ENCODE measurements at places on chromosomes 16 and 17.
A peak's percentile ranks its signal among the peaks of the same experiment; 100 is the strongest.

DNA sequence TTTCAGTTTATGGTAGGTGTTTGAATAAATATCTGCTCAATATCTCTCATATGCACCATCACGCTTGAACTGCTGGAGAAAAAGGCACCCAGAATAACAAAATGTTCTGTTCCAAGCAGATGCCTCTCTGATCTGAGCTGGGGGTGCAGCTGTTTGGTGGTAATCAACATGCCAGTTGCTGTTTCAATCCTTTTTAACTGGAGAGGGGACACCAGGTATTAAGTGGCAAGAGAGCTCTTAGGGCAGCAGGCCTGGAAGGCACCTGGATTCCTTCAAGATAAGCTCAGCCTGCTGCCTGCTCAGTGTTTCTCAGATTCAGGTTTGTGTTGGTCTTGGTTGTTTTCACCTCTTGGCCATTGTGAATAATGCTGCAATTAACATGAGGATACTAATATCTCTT lies 27.2 kb upstream of the VAT1L start:
- DNase-seq = no peak

DNA sequence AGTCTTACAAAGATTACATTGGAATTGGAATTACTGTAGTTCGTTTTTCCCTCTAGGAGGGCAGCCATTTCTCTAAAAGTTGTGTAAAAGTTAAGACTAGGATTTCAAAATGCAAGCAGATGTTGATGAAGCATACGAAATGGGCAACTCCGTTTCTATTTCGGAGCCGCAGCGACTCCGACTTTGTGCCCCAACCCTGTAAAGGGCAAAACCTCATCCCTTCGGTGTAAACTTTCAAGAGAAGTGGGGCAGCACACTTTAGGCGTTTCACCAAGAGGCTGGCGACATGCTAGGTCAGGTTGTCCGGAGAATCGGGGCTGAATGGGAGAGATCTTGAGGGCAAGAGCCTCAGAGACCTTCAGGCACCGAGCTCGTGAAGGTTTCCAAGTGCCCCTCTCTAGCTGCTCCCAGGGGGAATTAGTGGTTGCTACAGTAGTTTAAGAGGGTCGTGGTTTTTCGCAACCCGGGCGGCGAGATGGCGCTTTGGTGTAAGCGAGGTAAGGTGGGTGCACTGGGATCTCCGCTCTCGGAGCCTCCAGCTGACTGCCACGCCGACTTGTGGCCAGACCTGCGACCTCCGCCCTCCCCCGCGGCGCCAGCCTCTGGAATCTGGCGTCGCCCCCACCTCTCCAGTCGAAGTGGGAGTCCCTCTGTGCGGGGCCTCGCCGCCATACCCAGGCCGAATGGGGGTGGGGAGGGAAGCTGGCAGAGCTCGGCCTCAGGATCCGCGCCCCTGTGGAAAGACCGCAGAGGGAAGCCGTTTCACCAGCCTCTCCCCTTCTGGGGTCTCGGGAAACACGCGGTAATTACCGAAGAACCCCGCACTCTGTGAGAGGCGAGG lies 1.0 kb upstream of the HEXIM2 start:
- DNase-seq = no peak

- peak; percentile 81 for DNase-seq
Observed at GRCh38 chr16:49464877-49465504, 91.4 kb downstream of the C16orf78 start.

- DNase-seq = no peak
Observed at GRCh38 chr17:35073991-35074627, 10.6 kb upstream of the RFFL start.

GRCh38 chr16:53159781-53160436 lies 105.1 kb downstream of the CHD9 start:
- no peak for DNase-seq

- DNase-seq = no peak
Observed at GRCh38 chr17:1029196-1029921, 32.4 kb downstream of the TIMM22 start.

DNA sequence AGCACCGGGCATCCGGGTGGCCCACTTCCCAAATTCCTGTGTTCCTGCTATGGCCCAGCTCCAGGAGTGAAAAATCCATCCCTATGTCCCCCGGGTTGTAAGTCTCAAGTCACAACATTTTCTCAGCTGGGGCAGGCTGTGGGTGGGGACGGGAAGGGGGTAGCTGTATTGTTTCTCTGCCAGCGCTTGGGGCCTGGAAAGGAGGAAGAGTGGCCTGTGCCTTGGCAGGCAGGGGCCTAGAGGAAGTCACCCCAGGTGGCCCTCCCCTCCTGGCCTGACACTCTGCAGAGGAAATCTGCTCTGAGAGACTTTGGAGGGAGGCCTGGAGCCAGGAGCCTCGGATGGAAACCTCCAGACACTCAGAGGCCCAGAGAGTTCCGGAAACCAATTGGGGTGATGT lies 10.6 kb upstream of the SCN4A start:
- no peak for DNase-seq

DNA sequence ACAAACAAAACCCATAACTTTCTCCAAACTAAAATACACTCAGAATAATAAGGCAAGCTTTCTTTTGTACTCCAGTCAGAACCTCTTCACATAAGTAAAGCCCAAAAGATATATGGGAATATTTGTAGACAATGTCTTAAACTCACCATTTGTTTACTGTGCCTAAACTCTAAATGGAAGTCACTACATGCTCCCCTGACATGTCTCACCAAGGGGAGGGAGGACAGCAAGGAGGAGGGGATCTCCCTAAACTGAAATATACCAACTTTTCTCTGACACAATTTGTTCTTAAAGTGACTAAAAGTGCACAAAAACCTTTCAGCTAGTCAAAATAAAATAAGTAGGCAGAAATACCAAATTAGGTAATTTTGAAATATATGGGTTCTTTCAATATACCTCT lies 38.5 kb downstream of the GRB7 start:
- DNase-seq = no peak

DNA sequence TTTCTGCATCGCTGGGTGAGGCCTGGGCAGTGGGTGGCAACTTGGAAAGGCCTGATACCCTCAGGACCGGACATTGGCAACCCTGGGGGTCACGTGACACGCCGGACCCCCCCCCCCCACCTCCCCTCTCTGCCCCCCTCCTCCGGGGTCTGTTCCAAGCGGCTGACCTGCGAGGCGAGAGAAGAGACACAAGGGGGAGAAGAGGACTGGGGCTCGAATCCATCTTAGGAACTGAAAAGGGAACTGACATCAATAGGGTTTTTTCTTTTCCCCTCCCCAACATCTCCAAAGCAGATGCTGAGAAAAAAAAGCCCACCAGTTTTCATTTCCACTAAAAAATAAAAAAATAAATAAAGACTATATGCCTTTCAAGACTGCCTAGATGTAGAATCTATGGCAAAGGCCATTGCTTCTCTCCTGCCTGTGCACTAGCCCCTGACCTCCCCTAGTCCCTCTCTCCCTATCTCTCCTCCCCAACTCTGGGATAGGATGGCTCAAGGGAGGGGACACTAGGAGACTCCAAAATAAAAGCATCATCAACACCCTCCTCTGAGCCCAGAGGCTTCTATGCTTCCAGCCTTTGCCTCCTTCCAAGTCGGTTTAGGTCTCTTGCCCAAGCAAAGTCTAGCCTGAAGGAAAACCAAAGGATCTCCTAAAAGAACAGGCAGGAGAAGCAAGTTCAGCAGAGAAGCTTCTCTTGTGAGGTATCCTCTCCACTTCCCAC lies 7.7 kb upstream of the HOXB2 start:
- no peak for DNase-seq

- DNase-seq = peak; percentile 79
Observed at GRCh38 chr17:56913353-56913866, 439 bp downstream of the TRIM25 start.

DNA sequence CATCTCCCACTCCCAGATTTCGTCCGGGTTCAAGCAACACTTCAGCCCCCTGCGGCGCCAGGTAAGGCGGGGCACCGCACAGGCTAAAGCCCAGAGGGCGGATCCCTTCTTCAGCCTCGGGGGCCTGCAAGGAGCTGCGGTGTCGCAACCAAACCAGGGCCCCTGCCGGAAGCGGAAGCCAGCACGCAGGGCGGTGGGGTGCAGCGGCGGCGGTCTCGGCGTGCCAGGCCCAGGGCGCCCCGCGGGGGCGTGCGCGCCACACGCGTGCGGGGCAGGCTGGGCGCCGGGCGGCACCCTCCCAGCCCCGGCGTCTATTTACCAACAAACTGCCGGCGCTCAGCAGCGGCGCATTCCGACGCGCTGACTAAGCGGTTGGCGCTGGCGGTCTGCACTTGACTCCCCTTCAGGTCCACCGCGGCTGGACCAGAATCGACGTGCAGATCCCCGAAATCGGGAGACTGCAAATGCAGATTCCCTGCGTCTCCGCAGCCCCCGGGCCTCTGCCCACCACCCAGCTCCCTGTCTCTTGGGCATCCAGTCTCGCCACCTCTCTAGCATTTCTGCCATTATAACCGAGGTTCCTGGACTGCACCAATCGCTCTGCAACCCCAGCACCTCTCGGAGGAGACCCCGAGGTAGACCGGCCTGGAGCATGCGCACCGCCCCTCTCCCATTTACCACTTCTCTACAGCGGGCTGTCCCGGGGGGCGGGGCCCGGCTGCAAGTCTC lies 421 bp upstream of the DLX4 start:
- DNase-seq = no peak

DNA sequence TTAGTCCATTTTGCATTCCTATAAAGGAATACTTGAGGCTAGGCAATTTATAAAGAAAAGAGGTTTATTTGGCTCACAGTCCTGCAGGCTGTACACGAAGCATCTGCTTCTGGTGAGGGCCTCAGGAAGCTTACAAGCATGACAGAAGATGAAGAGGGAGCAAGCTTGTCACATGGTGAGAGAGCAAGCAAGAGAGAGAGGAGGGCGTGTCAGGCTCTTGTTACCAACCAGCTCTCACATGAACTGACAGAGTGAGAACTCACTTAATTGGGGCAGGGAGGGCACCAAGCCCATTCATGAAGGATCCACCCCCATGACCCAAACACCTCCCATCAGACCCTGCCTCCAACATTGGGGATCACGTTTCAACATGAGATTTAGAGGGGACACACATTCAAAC lies 1.6 kb downstream of the CHCT1 start:
- DNase-seq = no peak

DNA sequence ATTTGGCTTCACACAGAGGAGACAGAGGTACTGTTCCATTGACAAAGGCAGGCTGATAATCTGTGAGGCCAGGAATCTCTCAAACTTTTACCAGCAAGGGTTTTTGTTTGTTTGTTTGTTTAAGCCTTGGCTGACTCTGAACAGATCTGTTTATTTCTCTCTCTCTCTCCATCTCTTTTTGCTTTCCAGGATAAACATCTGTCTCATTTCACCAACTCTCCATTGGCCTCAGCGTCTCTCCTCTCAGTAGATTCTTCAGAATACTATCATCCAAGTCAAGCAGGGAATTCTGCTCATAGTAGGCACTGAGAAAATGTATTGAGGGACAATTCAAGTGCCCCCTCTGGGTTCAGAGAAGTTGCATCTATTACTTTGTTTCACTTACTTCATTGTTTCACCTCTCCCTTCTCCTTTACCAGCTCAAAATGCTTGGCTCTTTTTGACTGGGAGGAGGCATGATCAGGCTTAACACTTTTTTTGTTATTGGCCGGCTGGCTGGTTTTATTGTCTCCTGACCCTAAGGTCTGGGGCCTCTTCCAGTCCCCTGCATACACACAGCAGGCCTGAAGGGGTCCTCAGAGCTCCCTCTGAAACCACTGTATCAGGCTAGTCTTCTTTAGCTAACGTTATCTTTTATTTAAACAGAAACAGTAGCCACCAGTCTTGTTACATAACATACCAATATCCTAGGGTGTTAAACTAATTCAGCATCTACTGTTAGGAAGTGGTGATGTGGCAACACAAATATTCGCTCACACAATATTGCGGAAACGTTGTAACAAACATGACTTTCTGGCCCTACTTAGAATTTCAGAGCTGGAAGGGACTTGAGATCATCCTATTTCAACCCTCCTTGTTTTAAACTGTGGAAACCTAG lies 2.0 kb upstream of the YPEL2 start:
- no peak for DNase-seq

GRCh38 chr16:25060920-25061319 lies 45.8 kb upstream of the ARHGAP17 start:
- no peak for DNase-seq

- no peak for DNase-seq
Observed at GRCh38 chr16:72856797-72857196, 191.1 kb downstream of the ZFHX3 start.

GRCh38 chr16:11624636-11625607 lies 38.2 kb upstream of the LITAF start:
- DNase-seq = no peak

DNA sequence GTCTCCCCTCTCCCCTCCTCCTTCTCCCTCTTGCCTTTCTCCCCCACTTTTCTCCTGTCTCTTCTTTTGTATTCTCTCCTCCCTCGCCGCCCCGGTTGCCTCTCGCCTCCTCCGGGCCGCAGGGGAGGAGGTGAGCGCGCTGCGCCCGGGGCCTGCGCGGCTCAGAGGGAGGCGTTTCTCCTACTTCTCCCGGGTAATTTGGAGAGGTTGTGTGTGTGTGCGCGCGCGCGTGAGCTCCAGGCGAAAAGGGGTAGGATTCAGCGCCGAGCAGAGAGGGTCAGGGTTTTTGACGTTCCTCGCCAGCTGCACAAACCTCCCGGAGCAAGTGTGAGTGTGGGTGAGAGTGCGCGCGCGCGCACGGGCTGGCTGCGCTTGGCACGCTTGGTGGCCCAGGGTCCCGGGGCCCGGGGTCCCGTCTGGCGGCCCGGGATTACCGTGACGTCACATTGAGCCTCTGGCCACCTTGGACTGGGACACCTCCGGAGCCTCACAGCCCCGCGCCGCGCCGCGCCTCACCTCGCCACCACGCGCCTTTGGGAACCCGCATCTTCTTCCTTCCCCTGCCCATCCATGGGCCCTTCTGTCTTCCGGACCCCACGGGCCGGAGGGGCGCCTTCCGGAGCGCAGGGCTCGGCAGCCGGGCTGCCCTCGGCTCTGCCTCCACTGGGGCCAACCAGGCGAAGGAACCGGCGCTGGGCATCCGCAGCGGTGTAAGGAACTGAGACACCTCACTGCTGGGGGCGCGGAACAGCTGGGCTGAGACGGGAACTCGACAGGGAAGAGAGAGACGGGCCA lies 479 bp downstream of the IRX6 start:
- no peak for DNase-seq

GRCh38 chr17:78069695-78070094 lies 58.9 kb downstream of the TMC6 start:
- no peak for DNase-seq

DNA sequence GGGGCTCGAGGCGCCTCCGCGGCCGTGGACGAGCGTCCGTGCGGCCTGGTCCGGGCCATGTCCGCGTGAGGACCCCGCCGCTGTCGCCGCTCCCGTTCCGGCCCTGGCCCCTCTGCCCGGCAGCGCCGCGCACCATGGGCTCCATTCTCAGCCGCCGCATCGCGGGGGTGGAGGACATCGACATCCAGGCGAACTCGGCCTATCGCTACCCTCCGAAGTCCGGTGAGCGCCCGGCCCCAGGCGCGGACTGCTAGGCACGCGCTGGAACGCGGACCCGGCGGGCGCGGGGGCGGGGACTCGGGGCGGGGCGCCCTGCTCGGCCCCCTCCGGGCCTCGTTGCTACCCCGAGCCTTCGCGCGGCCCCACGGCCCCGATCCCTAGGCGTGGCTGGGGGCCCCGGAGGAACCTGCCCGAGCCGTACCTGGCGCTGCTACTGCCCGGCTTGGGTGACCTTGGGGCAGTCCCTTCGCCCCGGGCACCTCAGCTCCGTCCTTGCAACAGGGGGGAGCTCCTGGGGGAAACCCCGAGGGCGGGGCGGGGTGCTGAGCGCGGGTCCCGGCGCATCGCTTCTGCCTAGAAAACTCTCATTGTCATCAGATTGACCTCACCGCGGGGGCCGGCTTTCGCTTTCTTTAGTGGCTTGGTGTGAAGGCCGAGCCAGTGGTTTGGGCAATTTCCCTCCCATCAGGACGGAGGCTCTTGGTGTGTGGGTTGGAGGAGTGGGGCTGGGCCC lies 367 bp downstream of the MGRN1 start:
- DNase-seq = no peak

GRCh38 chr16:1493746-1494094 lies 560 bp downstream of the TELO2 start:
- peak; percentile 84 for DNase-seq
